Pons (tissue), 1 donor: ENCODE measurements at places on chromosomes 12 and 14.

DNA sequence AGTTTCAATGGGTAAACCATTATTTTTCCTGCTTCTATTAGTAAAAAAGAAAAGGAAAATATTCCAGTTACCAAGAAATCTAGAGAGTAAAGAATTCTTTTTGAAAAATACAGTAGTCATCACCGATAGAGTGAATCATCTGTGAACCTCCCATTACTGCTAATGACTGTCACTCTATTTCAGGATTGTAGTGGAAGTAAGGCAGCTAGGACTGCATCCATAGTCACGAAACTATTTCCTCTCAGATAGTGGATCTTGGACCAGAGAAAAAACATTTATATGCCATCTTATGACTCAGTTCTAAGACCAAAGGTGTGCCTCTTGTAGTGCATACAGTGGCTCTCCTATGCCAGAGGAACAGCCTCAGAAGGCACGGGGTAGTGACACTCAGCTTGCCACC, 173.9 kb upstream of the PLEKHA5 start:
- DNase-seq: no peak

- no peak for DNase-seq
Observed at GRCh38 chr12:6778217-6778573, 5.9 kb downstream of the LAG3 start.

DNA sequence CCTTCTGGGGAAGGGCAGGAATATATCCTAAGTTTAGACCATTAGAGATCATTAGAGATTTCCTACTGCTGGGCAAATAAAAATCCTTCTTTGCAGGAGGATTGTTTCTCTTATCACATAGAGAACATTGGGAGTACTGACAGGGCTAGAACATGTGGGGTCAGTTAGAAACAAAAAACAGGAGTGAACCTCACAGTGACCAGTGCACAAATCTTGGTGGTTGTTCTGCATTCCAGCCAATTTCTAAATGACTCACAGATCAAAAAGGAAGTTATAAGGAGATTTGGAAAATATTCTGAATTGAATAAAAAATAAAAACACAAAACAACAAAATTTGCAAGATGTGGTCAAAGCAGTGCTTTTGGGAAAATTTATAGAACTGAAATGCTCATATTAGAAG, 118.8 kb downstream of the LLPH start:
- DNase-seq: no peak

DNA sequence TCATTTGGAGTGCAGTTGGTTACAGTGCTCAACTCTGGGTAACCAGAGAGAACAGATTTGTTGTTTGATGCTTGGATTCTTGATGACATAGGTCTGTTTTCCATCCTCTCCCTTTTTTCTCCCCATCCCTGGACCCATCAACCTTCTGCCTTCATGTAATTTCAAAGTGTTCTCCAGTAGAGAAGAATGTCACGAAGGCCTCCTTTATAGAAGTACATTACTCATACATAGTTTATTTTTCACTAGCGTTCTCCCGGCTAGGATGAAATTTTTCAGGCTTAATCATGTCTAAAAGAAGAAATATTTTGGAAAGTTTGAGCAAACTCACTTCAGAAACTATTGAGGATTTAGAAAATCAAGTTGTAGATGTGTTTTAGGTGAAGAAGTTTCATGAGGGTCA, 20.9 kb upstream of the APPL2 start:
- DNase-seq: no peak

DNA sequence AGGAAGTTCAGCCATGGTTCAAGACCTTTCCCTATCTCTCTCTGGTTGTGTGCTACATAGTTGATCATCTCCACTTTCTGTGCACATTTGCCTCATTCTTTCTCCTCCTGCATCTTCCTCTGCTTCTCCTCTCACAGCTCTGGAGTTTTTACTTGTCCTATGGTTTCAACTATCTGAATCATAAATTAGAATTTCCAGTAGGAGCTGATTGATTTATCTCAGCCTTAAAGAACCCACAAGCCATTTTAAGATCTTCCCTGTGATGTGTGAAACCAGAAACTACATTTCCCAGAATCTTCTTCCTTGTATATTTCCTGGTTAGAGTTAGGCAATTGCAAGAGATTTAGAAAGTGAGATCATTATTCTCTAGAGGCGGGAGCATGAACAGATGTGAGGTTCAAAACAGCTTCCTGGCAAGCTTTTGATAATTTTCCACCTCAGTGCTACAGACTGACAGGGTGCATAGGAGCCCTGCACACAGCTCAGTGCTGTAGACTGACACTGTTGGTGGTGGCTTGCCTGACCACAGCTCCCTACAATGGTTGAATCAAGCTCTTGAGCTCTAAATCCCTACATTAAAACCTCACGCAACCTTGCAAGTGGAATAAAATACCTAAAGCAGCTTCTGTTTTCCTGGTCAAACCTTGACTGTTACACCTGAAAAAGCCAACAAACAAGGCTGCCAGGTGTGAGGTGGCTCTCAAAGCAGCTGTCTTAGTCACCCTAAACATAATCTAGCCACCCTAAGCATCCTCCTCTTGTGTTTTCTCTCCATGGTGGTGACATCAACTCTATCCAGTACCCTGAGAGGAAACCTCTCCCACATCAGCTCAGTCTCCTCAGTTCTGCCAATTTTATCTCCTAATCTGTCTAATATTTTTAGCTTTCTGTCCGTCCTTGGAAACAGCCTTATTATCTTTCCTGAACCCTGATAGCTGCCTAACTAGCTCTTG, 21.5 kb upstream of the IFNG start:
- no peak for DNase-seq

- DNase-seq: no peak
Observed at GRCh38 chr12:80862531-80862930, 75.2 kb downstream of the LIN7A start.

DNA sequence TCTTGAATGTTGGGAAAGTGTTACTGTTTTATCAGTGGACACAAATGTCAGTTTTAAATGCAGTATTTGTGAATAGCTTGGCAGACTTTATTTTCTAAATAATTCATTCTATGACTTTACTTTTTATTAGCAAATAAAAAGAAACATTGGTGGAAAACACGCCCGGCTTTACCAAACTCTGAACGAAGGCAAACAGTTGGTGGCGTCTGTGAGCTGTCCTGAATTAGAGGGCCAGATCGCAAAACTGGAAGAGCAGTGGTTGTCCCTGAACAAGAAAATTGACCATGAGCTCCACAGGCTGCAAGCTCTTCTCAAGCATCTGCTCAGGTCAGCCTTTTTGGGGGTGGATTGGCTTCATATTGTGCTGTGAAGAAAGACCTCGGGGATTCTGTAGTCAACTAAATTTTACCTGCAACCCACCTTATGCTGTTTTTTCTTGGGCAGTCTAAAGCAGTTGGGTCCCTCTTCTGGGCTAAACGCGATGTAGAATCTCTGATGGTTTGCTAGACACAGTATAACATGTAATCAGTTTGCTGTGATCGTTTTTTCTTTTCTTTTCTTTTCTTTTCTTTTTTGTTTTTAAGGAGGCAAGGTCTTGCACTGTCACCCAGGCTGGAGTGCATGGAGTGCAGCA, 156.4 kb downstream of the ESR2 start:
- DNase-seq: peak; percentile 9
